ENCODE measurements at places on chromosomes 7 and 10. TPM values are rescaled to one million over a fixed set of nuclear protein-coding genes. Genes with fewer than 3 reads are reported as not detected.

DNA sequence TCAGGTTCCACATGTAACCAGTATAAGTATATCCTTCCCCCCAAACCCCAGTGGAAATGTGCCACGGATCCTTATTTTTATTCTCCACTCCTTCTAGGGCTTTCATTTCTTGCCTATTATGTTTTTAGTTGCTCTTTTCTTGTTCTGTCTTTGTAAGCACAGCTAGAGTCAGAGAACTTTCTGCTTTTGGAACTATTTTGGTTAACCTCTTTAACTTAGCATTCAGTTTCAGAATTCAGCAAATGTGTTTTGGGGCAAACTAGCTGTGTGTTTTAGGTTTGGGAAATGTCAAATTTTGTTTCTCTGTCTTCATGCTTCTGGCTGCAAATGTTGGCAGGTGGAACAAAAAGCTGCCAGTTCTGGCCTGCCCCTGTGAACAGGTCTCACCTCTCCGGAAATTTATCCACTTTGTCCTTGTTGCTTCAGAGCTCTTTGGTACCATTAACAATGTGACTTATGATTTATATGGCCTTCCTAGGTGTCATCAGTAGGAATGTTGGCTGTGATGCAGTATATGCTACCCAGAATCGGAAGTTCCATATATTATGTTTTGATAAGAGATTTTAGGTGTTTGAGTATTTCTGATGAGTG, 156.1 kb downstream of the ADK start:
- H3K27me3 ChIP-seq, result no peaks in the 10 kb centered on the region
- H3K36me3 ChIP-seq, result no peaks in the 10 kb centered on the region
- no peaks in the 10 kb centered on the region for H3K4me1 ChIP-seq
- no peak overlapping the region for H3K4me3 ChIP-seq
- no peak for DNase-seq

- H3K27ac ChIP-seq, result no peak overlapping the region
- peaks cover 10% of the 10 kb centered on the region for H3K4me1 ChIP-seq
- DNase-seq, result no peak
- no peak overlapping the region for H3K4me3 ChIP-seq
These were observed 2.2 kb upstream of the AFAP1L2 start for GRCh38 chr10:114406455-114406854.

GRCh38 chr7:80133361-80134114, 1.1 kb upstream of the GNAI1 start:
- no peak overlapping the region for H3K4me3 ChIP-seq
- no peaks in the 10 kb centered on the region for H3K36me3 ChIP-seq
- no peaks in the 10 kb centered on the region for H3K27me3 ChIP-seq

DNA sequence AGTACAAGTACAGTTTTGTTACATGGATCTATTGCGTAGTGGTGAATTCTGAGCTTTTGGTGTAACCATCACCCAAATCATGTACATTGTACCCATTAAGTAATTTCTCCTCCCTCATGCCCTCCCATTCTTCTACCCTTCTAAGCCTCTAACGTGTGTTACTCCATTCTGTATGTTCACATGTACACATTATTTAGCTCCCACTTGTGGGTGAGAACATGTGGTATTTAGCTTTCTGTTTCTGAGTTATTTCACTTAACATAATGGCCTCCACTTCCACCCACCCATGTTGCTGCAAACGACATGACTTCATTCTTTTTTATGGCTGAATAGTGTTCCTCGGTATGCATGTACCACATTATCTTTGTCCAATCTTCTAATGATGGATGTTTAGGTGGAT, 251.3 kb downstream of the CAMK1D start:
- DNase-seq, result no peak
- H3K27me3 ChIP-seq, result no peaks in the 10 kb centered on the region
- H3K4me1 ChIP-seq, result peaks cover 10% of the 10 kb centered on the region
- no peak overlapping the region for H3K4me3 ChIP-seq
- no peaks in the 10 kb centered on the region for H3K36me3 ChIP-seq

DNA sequence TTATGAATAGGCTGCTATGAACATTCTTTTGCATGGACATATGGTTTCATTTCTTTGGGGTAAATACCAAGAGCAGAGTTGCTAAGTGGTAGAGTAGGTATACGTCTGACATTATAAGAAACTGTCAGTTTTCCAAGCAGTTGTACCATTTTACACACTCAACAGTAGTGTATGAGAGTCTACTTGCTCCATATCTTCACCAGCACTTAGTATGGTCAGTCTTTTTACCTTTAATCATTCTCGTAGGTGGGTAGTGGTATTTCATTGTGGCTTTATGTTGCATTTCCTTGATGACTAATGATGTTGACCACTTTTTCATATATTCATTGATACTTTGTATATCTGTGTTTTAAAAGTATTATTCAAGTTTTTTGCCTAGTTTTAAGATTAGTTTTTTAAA, 45.1 kb downstream of the POU6F2 start:
- H3K4me1 ChIP-seq, result no peaks in the 10 kb centered on the region
- no peak overlapping the region for H3K4me3 ChIP-seq
- H3K36me3 ChIP-seq, result no peaks in the 10 kb centered on the region
- no peaks in the 10 kb centered on the region for H3K27me3 ChIP-seq
- DNase-seq, result no peak

DNA sequence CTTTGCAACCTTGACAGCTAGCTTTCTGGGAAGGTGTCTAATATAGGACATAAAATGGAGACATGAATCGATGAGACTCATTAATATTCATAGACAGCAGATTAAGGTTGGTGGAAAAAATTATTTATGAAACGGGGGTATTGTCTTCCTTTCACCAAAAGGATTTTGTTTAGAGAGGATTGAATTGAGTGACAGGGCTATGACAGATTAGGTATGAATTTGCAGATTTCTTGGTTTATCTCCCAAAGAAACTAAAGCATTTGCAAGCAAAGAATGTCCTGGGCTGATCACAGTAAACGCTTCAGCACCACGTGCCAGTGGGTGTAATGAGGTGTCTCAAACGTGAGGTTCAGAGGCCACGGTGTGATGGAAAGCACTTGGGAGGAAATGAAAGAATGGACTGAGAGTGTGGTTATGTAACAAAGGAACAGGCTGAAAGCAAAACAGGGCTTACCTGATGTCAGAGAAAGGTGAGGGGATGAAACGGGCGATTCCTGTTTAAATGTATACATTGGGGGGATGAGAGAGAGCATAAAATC, 329.2 kb upstream of the NPVF start:
- DNase-seq, result no peak
- H3K27ac ChIP-seq, result no peak overlapping the region
- no peaks in the 10 kb centered on the region for H3K27me3 ChIP-seq
- no peaks in the 10 kb centered on the region for H3K4me1 ChIP-seq

Gene ENKUR
- not detected for total RNA-seq

All from stomach (tissue), 19 donors.